ENCODE measurements at places on chromosomes 13 and 19.

- DNase-seq: peak; percentile 32
Observed at GRCh38 chr19:37953171-37953917, 46.3 kb downstream of the SIPA1L3 start.

DNA sequence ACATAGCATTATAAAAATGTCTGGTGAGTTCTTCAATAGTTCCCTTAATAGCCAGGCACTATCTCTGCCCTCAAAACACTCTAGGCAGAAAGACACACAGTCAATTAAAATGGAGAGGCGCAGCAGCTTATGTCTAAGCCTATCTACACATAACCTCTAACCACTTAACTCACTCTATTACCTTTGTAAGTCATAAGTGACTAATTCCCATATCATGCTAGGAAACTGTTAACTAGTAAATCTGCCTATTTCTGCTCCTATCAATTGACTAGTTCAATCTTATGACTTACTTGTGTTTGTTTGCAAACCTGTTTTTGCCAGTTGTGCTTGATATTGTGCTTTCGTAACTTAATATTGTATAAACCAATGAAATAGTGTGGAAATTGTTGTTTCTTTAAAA lies 3.2 kb downstream of the CCDC122 start:
- no peak for DNase-seq

DNA sequence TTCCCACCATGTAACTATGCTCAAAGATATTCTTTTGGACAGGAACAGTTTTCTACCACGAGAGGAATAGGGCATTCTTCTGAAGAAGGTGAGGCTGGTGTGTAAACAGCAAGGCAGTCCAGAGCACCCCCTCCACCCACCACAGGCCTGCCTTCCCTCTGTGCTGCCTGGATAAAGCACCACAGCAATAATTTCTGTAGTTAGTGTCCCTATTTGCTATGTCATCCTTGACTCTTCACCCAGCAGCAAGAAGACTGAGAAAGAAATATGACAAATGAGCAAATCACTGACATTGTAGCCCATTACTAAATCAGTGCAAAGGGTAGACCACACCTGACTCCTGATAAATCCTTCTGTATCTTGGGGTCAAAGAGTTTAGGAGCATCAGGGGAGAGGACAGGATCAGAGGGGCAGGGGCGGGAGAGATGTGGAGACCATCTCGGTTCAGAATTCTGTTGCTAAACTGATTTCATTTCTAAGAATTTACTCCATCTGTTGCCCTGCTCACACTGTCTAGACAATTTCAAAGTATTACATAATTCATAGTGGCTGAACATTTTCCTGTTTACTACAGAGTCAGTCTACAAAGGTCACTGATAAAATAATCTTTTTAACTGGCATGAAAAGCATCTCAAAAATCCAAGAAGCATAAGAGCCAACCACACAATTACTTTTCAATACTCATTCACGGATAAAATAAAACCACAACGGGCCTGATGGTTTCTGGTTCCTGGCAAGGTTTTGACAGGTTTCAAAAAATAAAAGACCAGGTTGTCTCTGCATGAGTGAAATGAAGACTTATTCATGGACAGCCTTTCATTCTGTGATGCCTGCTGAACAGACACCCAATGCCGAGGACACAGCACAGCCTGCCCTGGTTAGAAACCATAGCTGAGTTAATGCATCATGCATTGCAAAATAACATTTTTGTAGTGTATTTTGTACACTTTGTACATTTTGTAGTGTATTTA lies 88.4 kb upstream of the IRS2 start:
- DNase-seq: peak; percentile 85

DNA sequence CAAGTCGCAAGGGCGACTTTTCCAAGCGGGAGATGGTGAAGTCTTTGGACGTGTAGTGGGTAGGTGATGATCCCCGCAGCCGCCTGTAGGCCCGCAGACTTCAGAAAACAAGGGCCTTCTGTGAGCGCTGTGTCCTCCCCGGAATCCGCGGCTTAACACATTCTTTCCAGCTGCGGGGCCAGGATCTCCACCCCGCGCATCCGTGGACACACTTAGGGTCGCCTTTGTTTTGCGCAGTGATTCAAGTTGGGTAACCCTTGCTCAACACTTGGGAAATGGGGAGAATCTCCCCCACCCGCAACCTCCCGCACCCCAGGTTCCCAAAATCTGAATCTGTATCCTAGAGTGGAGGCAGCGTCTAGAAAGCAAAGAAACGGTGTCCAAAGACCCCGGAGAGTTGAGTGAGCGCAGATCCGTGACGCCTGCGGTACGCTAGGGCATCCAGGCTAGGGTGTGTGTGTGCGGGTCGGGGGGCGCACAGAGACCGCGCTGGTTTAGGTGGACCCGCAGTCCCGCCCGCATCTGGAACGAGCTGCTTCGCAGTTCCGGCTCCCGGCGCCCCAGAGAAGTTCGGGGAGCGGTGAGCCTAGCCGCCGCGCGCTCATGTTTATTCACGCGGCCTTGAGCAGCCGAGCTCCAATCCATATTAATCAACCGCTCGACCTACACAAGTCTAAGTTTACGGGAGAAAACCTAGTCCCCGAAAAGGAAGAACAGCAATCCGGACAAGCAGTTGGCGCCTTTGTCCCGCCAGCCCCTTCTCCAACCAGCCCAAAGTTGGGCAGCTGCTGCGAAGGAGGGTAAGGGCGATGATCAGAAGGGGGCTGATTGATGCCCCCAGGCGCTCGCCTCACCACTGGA lies 9.9 kb downstream of the SOX21 start:
- no peak for DNase-seq

- DNase-seq: no peak
Observed at GRCh38 chr13:27408074-27408473, 16.3 kb upstream of the GTF3A start.

DNA sequence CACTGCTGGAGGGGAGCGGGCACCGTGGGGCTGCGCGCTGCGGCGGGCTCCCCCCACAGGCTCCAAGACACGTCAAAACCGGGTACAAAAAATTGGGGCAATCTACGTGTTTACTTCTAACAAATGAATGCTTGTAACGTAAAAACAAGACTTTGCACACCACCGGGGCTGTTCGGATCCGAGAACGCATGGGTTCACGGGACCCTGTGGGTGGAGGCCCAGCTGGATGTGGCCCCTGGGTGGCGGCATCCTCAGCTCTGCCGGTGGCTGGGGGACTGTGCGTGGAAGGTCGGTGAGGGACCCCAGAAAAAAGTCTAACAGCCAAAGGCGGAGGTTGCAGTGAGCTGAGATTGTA lies 10.3 kb upstream of the SLC7A10 start:
- no peak for DNase-seq

- no peak for DNase-seq
Observed at GRCh38 chr19:35349614-35350521, 2.2 kb downstream of the FFAR1 start.

DNA sequence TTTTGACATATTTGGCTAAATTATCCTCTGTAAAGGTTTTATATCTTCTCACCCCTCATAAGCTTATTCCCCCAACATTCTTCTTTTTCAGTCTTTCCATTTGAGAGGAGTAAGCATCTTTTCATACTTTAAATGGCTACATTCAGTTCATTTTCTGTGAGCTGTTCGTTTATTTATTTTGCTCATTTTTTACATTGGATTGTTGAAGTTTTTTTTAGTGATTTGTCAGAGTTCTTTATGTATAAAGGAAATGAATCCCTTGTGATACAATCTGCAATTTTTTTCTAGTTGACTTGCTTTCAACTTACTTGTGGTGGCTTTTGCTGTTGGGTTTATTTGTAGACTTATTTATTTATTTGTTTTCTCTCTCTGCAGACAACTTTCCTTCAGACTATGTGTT lies 250.3 kb downstream of the DLEU7 start:
- DNase-seq: no peak

DNA sequence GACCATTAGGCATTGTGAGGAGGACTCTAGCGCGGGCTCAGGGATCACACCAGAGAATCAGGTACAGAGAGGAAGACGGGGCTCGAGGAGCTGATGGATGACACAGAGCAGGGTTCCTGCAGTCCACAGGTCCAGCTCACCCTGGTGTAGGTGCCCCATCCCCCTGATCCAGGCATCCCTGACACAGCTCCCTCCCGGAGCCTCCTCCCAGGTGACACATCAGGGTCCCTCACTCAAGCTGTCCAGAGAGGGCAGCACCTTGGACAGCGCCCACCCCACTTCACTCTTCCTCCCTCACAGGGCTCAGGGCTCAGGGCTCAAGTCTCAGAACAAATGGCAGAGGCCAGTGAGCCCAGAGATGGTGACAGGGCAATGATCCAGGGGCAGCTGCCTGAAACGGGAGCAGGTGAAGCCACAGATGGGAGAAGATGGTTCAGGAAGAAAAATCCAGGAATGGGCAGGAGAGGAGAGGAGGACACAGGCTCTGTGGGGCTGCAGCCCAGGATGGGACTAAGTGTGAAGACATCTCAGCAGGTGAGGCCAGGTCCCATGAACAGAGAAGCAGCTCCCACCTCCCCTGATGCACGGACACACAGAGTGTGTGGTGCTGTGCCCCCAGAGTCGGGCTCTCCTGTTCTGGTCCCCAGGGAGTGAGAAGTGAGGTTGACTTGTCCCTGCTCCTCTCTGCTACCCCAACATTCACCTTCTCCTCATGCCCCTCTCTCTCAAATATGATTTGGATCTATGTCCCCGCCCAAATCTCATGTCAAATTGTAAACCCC lies 2.8 kb upstream of the CEACAM5 start:
- DNase-seq: peak; percentile 17

DNA sequence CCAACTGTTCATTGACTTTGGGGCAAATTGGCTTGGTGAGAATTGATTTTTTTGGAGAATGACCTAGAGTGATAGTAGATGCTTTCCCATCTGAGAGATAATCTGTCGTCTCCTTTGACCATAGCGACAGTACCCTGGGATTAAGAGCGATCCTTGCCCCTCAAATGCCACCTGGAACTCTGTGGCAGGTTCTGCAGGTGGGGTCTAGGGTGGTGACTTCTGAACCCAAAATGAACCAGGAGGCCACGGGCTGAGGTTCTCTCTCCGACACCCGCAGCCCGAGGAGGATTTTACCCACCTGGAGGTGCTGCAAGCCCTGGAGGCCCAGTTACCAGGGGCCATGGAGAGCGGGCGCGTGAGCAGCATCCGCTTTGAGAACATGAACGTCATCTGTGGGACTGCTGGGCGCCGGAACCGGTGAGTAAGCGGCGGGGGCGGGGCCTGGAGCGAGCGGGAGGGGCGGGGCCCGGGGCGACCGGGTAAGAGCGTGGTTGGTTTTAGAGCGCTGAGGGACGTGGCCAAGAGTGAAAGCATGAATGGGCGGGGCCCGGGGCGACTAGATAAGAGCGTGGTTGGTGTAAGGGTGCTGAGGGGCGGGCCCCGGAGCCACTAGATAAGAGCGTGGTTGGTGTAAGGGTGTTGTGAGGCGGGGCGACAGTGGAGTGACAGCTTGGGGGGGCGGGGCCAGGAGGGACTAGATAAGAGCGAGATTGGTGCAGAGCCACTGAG lies 8.6 kb downstream of the C19orf81 start:
- peak; percentile 91 for DNase-seq

GRCh38 chr19:1312767-1313694 lies 27.4 kb downstream of the EFNA2 start:
- peak; percentile 59 for DNase-seq

DNA sequence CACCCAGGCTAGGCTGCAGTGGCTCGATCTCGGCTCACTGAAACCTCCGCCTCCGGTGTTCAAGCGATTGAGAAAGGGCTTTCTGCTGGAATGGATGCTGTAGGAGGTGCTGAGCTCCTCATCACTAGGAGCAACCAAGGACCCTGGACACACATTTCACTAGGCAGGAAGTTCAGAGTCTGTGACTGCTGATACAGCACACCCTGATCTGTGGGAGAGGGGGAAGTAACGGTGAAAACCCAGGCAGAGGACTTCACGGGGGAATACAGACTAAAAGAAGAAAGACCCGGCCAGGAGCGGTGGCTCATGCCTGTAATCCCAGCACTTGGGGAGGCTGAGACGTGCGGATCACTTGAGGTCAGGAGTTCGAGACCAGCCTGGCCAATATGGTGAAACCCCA lies 11.9 kb upstream of the NOTCH3 start:
- no peak for DNase-seq

DNA sequence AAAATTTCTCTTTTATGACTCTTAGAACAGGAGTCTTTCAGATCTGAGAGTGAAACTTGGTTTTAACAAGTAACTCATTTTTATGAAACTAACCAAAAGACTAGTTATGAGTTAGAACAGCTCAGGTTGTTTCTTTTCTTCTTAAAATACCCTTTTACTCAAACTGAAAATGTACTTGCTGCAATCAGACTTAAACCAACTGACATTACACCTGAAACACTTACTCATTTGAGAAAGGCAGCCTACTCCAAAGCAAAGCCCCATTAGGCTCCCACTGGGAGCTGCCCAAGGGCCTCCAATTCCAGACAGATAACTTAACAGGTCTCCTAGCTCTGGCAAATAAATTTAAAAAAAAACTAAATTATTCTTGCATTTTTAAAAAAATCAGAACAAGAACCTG lies 3.6 kb downstream of the FOXO1 start:
- DNase-seq: peak; percentile 39

GRCh38 chr13:110272227-110272626 lies 34.7 kb downstream of the COL4A1 start:
- DNase-seq: no peak

GRCh38 chr19:38650172-38650775 lies 2.8 kb downstream of the ACTN4 start:
- DNase-seq: no peak
